Activated naive CD8-positive, alpha-beta T cell treated with anti-CD3 and anti-CD28 coated beads, Interleukin-2, amount 50 U/mL, for 16 hours (primary cell): ENCODE measurements at places on chromosomes 5 and 9.

DNA sequence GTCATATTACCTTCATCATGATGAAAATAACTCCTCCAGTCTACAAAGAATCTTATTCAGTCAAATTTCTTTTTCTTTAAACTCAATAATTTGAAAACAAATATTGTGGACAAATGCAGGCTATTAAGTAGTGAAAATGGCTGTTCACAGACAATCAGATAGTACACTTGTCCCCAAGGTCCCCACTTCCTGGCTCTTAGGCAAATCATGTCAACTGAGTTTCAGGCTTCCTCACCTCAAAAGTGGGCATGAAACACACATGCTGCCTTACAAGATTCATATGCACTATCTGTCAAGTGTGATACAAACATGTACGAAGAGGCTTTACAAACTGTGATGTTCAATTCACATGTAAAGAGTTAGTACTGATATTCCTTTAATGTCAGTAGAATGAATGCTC, 385.2 kb upstream of the SEMA6A start:
- DNase-seq = no peak

DNA sequence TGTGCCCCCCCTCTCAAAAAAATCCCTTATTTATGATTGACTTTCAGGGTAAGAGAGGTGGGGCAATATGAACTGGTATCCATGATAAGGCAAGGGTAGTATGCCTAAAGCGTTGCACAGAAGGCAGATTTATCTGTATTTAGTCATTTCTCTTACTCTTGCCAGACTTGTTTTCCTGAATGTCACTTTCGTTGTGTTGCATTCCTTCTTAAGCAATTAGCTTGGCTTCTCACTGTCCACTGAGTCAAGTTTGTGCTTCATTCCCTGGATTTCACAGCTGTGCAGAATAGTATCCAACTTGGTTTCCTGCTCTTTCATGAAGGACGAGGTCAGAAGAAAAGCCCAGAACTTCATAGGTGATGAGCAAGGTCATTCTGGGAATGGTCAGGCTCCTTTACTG, 301.5 kb upstream of the ACTBL2 start:
- DNase-seq = no peak

GRCh38 chr9:136550439-136551289, 4.8 kb upstream of the NOTCH1 start:
- no peak for DNase-seq

- no peak for DNase-seq
Observed at GRCh38 chr9:91948597-91949391, 1.2 kb downstream of the ROR2 start.

GRCh38 chr5:165263536-165263935, 1758.1 kb downstream of the MAT2B start:
- DNase-seq = no peak

DNA sequence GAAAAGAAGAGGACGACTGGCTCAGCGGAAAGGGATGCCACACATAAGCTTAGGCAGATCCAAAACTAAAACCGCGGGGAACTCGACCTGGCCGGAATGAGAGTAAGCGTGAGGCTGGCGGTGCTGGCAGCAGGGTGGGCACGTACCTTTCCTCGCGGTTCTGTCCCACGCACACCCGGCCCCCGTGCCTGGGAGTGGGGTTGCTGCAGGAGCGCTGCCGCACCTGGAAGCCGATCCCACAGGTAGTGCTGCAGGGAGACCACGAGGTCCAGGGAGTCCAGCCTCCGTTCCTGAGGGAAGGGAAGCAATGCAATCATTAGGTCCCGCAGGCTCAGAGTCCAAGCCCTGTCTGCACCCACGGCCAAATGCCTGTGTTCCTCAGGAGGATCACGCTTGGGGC, 427.0 kb downstream of the SEMA5A start:
- DNase-seq = no peak

DNA sequence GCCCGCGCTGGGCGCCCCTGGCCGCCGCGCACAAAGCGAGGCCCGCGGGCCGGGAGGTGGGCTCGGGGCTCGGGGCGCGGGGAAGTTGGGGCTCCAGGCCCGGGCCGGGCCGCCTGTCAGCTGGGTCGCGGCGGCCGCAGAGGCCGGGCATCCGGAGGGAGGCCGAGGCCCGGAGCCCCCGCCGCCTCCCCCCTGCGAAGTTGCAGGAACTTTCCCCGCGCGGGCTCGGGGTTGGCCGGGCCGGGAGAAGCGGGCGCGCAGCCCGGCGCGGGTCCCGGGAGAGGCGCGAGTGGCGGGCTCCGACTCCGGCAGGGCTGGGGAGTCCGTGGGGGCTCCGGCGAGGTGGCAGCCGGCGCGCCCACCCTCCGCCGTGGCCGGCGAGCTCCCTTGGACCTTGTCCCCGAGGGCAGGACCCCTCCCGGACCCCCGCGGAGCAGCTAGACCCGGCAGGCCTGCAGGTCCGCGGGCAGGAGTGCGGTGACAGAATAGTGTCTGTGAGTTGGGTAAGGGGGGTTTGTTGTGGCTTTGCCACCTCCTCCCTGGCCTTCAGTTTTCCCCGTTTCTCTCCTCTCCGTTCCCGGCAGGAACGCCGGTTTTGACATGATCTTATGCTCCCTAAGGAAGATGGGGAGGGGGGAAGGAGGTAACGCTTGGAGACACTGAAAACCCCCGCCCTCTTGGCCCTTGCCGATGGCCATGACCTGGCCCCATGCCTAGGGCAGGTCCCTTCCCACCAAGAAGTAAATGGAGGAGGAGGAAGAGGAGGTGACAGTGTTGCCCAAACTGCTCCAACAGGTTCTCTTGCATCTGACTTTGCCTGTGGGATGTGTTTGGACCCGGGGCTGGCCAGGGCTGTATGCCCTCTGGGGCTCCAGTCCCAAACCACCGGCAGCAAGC, 942 bp downstream of the PHF2 start:
- no peak for DNase-seq

GRCh38 chr5:81023261-81023970, 63.3 kb downstream of the RASGRF2 start:
- no peak for DNase-seq

DNA sequence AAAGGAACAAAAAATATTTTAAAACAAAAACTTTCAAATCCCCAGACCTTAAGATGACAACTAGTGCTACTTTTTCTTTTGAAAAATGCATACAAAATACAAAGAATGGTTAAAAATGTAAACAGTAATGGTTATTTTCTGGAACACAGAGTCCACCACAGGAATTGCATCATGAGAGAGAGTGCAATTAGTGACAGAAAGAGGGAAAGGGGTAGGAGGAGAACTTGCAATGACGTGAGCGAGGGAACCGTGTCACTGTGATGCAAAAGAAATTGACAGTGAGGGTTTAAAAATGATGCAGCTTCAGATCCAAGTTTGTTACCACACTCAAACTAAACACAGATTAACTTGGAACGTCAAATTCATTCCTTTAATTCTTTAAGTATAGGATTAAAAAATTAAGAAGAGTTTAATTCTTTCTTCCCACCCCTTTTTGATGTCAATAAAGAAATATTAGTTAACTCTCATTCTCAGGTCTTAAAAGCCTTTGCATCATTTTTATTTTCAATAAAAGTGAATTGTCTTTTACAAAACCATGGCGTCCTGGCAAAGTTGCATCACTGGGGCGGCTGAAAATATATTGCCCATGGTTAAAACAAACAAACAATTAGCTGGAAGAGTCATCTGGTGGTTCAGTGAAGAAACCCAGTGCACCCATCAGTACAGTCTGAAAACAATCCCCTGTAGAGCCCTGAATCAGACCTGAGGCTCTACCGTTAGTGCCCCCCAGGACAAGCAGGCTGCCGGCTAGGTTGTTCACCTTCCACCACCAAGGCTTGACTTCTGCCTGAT, 39.5 kb downstream of the MACROH2A1 start:
- DNase-seq = no peak

DNA sequence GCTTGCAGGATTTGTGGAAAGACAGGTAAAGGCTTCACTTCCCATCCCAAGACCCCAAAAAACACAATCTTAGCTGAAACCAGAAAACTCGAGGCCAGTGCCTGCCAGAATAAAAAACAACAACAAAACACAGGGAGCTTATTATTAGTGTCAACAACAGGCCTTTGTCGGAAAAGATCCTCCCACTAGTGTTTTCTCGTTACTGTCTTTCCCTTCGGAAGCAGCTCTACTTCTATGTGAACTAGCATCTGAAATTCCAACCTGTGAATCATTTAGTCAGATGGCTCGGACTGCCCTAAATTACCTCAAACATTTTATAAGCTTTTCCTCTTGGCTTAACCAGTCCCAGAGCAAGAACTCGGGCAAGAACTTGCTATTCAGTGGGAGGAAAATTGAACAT, 122.2 kb upstream of the GNA14 start:
- no peak for DNase-seq

DNA sequence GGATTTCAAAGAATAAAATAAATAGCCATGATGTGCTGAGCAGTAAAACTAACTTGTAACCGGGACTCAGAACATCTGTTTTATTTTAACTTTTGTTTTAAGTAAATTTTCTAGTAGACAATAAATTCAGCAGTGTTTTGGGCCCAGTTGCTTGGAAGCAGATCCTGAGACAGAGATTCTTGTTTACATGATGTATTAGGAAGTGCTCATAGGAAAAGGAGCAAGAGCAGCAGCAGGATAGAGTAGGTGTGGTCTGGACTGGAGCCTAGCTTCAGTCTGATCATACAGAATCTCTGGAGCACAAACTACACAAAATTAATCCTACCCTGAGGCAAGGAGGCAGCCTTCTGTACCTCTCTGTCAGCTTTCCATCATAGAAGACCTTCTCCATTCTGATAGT, 139.2 kb upstream of the CCNH start:
- no peak for DNase-seq

GRCh38 chr5:69527128-69527770, 32.7 kb upstream of the GTF2H2C start:
- DNase-seq = no peak

- DNase-seq = no peak
Observed at GRCh38 chr5:139816566-139816965, 21.0 kb downstream of the PSD2 start.

DNA sequence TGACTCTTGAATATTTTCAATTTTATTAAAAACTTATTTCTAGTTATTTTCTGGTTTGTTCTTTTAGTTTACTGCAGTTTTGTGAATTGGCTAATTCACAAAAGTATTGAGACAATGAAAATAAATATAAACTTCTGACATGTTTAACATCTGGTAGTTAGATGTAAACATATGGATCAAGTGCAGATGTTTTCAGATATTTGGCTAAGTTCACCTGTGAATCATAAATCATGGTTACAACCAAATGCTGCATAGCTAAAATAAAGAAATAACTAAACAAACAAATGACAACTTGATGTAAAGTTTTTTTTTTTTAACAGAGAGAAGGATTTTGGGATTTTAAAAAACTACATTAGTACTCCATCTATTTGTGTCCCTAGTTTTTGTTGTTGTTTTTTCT, 484.6 kb downstream of the SLCO4C1 start:
- no peak for DNase-seq

DNA sequence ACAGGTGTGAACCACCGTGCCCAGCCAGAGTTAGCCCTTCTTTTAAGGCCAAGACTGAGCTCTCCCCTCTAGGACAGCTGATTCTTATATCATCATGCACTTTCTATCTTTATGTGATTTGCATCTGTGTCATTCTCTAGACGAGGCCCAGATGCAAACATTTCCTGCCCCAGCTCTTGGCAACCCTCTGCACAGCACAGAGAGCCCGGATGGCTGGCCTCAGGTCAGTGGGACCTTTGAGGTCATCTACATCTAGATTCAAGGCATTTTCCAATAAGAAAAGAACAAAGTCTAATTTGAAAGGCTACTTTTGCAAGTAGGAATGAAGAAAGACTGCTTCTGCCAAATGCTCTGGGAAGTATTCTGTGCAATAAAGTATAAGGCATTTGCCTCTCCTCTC, 109.0 kb upstream of the DAB2 start:
- no peak for DNase-seq

DNA sequence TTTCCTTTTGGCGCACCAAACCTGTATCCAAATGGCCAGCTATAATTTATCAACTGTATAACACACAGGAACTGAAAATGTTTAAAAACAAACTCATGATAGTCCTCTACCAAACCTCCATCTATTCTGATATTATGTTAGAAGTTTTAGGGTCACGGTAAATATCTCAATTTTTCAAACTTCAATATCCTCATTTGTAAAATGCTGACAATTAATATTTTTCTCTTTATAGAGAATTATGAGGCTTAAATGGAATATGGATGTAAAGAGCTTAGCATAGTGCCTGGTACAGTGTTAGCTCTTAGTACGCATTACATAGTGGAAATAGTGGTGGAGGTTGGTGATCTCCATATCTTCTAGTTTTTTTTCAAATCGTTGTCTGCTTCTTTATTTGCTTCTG, 917.6 kb downstream of the TLE4 start:
- no peak for DNase-seq

GRCh38 chr5:390623-391491, 52.1 kb upstream of the EXOC3 start:
- no peak for DNase-seq

- peak; percentile 72 for DNase-seq
Observed at GRCh38 chr5:171387970-171388815, 544 bp downstream of the NPM1 start.

- no peak for DNase-seq
Observed at GRCh38 chr5:103110403-103110802, 9.5 kb downstream of the GIN1 start.

DNA sequence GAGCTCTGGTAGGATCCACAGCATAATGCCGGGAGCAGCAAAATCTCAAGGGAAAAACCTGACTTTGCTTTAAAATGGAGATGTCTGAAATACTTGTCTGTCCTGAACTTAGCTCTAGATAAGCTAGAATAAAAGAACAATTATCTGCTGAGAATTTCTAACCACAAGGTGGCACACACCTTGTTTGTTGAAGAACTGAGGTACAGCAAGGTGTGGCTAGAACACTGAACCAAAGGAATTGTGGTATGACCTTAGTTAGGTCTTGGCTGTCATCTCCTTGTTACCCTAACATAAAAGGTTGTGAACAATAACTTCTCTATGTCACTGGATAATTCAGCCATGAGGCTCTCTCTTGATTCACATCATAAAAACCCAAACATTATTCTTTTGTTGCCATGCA, 72.3 kb upstream of the ANXA1 start:
- no peak for DNase-seq

DNA sequence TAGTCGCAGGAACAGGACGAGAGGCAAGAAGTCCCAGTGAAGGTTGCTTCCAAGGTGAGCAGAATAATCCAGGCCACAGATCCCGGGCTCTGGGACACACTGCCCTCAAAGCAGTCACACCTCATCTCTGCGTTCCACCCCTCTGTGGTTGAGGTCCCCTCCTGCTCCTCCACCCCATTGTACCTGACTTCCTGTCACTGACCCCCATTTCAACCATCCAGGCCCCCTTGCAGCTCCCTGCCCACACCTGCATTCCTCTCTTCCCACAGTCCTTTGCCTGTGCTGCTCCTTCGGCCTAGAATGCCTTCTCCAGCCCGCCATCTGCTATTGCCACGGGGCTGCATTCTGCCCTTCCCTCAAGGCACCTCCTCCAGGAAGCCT, 73.5 kb downstream of the PAX5 start:
- DNase-seq = no peak

DNA sequence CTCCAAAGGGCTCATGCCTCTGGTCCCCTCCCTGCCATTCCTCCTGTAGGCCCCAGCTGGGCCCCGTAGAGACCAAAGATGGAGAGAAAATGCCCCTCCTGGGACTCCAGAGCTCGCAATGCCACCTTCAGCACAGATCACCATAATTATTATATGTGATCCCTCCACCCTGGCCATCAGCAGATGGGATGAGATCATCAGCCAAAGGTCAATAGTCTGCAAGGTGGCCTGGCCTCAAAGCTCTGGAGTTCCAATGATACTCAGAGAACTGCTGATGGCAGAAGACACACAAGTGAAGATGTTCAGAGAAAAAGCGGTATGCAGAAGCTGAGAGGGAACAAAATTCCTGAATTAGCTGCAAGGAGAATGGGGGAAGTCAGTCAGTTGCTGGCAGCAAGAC, 5.0 kb downstream of the RPP25L start:
- DNase-seq = no peak

GRCh38 chr5:88882276-88883038, 527 bp downstream of the MEF2C start:
- no peak for DNase-seq
